ENCODE measurements at places on chromosomes 7 and 10.

DNA sequence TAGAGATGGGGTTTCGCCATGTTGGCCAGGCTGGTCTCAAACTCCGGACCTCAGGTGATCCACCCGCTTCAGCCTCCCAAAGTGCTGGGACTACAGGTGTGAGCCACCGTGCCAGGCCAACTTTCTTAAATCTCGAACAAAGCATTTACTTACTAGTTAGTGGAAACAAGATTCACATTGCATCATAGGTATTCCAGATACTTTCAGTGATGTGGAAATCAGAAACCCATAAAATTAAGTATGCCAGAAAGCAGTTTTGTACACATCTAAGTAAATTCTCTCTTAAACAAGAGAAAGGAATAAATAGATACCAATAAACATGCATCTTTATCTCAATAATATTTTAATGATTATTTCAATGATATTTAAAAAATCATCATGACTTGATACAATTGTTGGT, 75.5 kb downstream of the DGKI start:
- no peak for DNase-seq

- no peak for DNase-seq
Measured at GRCh38 chr7:30201161-30201666, 66.4 kb downstream of the MTURN start.

- DNase-seq, result no peak
Measured at GRCh38 chr10:123521556-123521955, 144.6 kb upstream of the GPR26 start.

- no peak for DNase-seq
Measured at GRCh38 chr10:35561715-35562114, 43.4 kb upstream of the GJD4 start.

GRCh38 chr10:19577381-19577780, 238.9 kb upstream of the PLXDC2 start:
- DNase-seq, result no peak

DNA sequence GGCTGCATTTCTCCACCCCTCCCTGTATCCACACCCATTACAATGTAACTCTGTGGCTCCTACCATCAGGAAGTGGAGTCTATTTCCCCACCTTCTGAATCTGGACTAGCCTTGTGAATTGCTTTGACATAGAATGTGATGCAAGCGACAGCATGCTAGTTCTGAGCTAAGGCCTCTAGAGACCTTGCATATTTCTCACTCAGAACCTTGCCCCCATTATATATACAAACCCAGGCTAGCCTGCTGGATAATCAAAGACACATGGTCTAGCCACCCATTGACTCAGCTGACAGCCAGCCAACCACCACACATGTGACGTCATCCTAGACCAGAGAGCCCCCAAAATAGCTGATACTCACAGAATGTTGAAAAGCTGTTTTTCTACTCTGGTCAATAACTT, 77.9 kb downstream of the CCDC71L start:
- DNase-seq, result peak; percentile 67

- no peak for DNase-seq
Measured at GRCh38 chr7:106793015-106793975, 71.8 kb upstream of the PIK3CG start.

- DNase-seq, result no peak
Measured at GRCh38 chr10:101814466-101815071, 3.7 kb downstream of the OGA start.

- no peak for DNase-seq
Measured at GRCh38 chr10:79234391-79235315, 112.6 kb upstream of the PPIF start.

- no peak for DNase-seq
Measured at GRCh38 chr7:24504836-24505235, 68.4 kb upstream of the PALS2 start.

- no peak for DNase-seq
Measured at GRCh38 chr10:119976421-119976820, 83.9 kb downstream of the SEC23IP start.

- no peak for DNase-seq
Measured at GRCh38 chr10:71357792-71358265, 38.8 kb downstream of the SLC29A3 start.

GRCh38 chr7:95904099-95904498, 131.7 kb downstream of the DYNC1I1 start:
- DNase-seq, result no peak

DNA sequence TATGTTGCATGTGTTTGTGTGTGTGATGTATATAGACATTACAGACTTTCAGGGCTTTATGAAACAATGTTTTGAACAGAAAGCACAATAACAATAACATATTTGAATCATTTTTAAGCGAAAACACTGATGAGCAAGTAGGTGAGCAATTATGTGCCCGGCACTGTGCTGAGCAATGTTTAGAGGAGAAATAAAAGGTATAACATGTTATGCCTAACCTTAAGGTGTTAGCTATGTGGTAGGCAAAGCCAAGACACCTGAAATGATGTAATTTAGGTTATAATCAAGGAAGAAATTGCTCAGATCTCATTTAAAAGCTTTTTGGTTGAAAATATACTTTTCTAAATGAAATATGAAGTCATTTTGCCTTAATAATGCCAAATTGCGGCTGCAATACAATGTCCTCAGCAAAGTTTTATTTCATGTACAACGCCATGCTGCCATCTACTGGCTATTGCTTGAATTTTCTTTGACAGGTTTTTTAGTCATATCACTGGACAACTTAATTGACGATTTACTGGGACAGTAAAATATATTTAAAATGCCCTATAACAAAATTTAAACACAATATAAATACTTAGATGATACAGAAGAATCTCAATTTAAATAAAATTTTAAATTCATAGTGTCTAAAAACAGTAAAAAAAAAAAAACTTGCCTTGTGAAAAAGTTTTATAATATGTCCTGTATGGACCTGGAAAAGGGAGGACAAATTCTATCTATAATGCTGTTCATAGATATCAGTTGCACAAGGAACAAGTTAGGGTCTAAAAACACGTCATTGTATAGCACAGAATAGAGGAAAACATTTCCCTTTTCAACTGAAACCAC, 131.1 kb upstream of the CDK1 start:
- no peak for DNase-seq

DNA sequence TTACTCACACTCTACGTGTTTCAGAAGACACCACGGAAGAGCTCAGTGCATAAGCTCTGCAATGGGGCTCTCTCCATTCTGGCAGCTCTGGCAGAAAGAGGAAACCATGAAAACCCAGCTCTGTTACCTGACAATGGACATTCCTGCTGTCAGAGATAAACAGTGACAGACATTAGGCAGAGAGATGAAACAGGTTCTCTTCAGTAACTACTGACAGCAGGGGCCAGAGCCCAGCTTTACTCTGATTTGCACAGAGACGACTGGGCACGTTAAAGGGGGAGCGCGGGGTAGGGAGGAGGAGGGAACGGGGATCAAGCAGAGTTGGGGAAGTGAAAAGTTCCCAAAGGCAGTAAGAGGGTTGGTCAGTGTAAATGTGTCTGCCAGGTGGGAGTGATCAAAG, 206.1 kb downstream of the RAMP3 start:
- no peak for DNase-seq

GRCh38 chr7:35647171-35647574, 47.8 kb downstream of the HERPUD2 start:
- no peak for DNase-seq

GRCh38 chr7:96034940-96035727, 262.8 kb downstream of the DYNC1I1 start:
- no peak for DNase-seq

DNA sequence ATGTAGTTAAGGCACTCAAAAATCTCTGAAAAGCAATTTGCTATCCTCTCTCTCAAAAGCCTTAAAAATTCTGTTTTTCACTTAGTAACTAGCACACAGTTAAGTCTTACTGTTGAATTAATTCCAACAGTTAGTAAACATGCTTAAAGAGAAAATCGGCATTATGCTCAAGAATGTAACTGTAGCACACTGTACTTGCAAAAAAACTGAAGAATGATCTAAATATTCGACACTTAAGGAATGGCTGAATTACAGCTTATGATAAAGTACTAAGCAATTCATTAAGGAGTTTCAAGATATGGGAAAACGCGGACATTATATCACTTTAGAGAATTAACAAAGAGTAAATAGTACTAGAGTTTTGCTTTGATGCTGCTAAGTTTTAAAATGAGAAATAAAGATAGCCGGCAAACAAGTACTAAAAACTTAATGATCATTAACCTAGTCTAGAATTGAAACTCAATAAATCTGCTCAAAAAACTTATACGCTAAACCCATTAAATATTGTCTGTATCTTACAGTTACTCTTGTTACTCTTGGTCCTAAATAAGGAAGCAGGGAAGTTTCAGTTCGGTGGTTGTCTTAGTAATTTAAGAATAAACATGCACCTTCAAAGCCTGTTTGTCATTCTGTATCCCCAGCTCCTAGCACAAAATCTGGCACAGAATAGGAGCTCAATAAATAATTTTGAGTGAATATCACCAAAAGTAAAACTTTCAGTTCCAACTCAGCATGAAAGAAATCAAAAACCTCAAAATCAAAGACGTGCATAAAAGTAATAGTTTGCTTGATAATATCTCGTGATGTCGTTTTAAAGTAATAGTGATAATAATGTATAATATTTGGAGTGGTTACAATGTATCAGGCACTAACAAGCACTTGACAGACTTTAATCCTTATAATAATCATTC, 1.2 kb downstream of the TRDMT1 start:
- no peak for DNase-seq
